Muscle of back (tissue), 13 donors: ENCODE measurements at places on chromosomes 7 and 10.

GRCh38 chr7:116271963-116272886, 61.9 kb downstream of the TES start:
- DNase-seq: peak; percentile 66

GRCh38 chr10:100623521-100624230, 87.9 kb downstream of the HIF1AN start:
- DNase-seq: no peak

- no peak for DNase-seq
Observed at GRCh38 chr10:49361735-49362568, 33.9 kb downstream of the DRGX start.

- no peak for DNase-seq
Observed at GRCh38 chr10:97321804-97322190, 2.7 kb downstream of the FRAT1 start.

DNA sequence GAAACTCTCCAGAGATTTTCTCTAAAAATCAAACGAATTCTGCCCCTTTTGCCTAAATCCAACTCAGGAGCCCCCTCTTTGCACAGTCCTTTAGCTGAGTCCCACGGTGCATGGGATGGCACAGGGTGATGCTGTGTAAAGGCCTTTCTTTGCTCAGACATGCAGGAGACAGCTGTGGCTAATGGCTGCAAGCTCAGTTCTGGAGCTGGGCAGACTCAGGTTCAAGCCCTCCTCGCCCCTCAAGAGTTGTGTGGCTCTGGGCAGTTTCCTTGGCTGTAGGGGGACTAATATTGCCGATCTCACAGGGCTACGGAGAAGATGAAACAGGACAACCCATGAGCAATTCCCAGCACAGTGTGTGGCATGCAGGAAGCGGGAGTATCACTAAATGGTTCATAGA, 42.6 kb downstream of the CLEC2L start:
- no peak for DNase-seq

GRCh38 chr10:59854571-59854970, 51.8 kb downstream of the CCDC6 start:
- DNase-seq: no peak

DNA sequence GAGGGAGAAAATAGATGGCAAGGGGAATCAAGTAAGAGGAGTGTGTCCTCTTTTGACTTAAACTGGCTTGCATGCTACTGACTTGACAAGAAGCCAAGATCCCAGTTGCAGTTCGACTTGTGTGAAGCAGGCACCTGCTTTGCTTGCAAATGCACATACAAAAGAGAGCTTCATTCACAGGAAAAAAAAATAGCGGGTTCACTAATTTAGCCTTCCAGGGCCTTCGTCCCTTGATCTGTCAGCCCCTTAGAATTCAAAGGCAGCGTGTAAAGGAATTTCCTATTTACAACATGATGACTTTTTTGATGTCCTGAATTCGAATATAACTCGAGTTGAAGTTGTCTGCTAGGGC, 192.1 kb downstream of the CELF2 start:
- DNase-seq: peak; percentile 49

GRCh38 chr10:11082526-11082925, 64.9 kb downstream of the CELF2 start:
- no peak for DNase-seq

- DNase-seq: no peak
Observed at GRCh38 chr7:131218727-131219128, 108.9 kb upstream of the MKLN1 start.

DNA sequence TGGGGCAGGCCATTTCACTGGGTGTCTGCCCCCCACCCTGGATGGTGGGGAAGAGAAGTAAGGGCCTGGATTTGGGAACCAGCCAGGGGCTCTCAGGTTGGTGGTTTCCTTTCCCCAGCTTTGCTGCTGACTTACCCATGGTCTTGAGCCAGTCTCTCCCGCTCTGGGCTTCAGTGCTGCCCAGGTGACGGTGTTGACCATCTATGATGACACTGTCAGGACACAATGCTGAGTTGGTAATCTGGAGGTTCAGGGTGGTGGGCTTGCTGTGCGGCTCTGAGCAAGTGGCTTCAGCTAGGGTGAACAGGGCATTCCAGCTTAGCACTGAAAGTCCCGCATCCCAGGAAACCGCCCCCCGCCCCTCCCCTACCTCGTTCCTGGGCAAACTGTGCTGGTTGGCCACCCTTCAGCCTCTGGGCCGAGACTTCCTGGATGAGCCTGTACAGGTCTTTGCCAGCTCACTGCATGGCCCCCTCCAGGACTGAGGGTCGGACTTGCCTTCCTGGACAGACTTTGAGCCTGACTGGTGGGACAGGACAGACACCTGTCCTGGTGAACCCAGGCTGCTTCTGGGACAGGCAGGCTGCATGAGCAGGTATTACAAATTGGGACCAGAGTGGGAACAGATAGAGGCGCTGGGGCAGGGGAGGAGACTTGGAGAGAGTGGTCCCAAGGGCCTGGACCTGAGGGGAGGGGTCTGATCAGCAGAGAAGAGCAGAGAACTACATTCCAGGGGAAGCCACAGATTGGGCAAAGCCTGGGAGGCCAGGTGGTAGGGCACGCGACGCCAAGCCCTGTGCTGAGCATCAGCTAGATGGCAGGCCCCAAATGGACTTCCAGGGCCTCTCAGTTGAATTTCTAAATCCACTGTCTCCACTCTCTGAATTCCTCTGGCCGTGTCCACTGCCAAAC, 19.9 kb upstream of the ZMIZ1 start:
- no peak for DNase-seq

DNA sequence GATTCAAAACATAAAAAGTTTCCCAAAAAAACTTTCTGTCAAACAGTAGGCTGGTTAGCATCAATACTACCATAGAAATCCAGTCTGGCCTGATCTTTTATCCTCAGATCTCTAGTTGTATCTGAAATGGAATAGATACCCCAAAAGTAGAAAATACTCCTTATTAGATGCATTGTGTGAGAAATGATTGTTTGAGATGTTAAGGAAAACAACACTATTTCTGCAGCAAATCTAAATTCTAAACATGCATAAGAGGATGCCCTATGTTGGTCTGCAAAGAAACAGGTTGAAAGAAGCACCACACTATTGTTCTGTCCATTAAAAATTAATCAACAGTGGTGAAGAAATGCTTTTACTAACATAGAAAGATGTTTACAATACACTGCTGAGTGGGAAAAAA, 121.0 kb downstream of the NPY start:
- no peak for DNase-seq

DNA sequence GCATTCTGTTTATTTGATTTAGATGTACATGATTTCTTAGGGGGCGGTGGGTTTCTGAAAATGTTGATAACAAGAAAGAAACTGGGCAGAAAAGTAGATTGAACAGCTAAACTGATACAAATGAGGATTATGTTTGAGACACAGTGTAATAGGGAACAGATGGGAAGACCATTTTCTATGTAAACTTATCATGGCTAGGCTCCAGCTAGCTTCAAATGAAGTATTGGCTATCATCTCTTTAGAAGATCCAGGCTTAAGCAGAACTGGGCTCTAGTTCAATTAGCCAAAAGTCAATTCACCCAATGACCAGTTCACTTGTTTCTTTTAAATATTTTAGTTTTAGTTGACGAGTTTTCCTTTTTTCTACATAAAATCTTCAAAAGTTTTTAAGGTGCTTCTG, 639.5 kb downstream of the ANKRD7 start:
- DNase-seq: peak; percentile 28

- DNase-seq: no peak
Observed at GRCh38 chr10:75474106-75474505, 42.7 kb downstream of the LRMDA start.
